ENCODE measurements at places on chromosomes 1 and 21. TPM values are rescaled to one million over a fixed set of nuclear protein-coding genes. Genes with fewer than 3 reads are reported as not detected.

The ADAM30 gene
- total RNA-seq, result not detected

The TMEM240 gene
- 0.77 TPM for total RNA-seq

The RAB7B gene
- total RNA-seq, result 1.2 TPM

The AK4 gene
- 112 TPM for total RNA-seq

The LRRIQ3 gene
- 0.74 TPM for total RNA-seq

Data from colonic mucosa (tissue), 4 donors.